ENCODE measurements at places on chromosomes 4 and X.

GRCh38 chr4:15757054-15757453 lies 21.1 kb upstream of the CD38 start:
- no peak for DNase-seq

DNA sequence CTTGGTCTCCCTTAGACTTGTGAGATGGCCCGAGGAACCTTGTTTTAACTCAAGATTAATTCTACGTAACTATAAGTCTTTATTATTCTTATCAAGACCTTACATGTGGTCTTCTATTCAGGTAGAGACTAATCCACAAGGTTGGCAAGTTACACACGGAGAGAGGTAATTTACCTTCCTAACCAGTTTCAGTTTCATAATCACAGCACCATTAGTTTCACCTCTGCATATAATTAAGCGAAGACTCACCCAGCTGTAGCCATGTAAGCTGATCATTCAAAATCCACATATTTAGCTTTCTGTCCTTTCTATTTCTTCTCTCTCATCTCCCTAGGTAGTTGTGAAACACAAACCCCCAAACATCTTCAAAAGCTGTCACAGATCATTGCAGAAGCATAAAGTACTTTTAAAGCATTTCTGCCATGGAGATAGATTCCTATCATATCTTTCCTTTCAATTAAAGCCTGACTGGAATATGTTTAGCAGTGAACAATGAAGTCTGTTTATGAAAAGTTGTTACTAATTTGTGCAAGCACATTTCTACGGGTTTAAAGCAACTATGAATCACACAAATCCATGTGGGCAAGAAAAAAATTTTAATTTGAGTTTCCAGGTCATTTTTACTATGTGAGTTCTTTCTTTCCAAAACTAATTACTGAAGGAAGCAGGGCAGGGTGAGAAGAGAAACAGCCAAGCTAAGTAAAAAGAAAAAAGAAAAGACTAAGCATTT lies 78.5 kb downstream of the BTC start:
- DNase-seq, result no peak

- DNase-seq, result no peak
These were observed 83.9 kb upstream of the NKX1-1 start for GRCh38 chr4:1490011-1490653.

GRCh38 chrX:96791559-96791958 lies 92.1 kb upstream of the RPA4 start:
- no peak for DNase-seq

DNA sequence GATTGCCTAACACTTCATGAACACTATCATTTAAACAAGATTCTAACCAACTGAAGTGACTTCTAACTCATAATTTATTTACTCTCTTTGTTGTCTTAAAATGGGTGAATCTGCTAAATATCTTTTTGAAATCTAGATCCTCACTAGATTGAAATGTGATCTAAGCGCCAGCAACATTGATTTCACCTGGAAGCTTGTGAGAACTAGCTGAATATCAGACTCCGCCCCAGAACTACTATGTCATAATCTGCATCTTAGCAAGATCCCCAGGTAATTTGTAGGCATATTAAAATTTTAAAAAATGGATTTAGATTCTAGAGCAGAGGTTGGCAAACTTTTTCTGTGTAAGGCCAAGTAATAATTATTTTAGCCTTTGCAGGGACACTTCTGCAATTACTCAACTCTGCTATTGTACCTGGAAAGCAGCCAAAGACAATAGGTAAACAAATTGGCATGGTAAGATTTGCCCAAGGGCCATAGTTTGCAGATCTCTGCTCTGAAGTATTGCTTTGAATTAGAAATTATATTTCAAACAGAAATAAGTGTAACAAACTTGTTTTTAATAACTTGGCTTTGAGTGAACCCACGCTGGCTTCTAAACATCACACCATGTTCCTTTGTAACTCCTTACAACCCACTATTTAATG lies 121.5 kb downstream of the REELD1 start:
- DNase-seq, result no peak

Measured in GM12865 (cell line).